SJSA1 (cell line): ENCODE measurements at places on chromosomes 16 and 17.

DNA sequence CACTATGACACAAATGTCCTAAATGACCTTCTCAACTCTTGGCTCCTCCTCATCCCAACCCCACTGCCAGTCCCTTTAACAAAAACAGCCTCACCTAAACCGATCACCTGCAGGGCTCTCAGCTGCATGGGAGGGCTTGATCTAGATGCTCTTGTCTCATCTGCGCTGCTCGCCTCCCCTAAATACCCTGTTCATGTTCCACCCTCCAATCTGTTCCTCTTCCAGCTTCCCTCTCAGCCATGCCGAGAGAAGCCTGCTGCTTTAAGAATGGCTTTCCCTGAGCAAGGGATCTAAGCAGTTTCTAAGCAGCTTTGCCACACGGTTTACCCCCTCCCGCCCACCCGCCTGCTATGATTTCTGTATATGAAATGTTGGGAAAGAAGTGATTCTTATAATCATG lies 23.7 kb downstream of the PIPOX start:
- no peak for DNase-seq

- no peak for DNase-seq
Measured at GRCh38 chr17:31413081-31413799, 21.8 kb downstream of the RAB11FIP4 start.

DNA sequence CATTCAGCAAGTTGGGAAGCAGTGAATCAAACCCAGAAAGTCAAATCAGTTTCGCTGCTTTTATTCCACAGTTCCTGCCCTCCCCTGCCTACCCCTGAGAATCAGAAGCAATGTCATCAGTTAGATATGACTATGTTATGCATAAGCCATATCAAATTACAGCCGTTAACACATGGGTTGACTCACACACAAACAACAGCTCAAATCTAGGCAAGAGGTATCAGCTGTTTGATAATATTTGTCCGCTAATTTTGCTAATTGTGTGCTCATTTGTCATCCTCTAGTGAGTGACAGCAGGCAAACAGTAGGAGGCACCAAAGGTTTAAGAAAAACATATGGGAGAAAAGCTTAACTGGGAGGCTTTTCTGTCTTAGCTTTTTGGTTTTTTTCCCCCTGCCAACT lies 327.4 kb upstream of the CCL2 start:
- no peak for DNase-seq

- DNase-seq = no peak
Measured at GRCh38 chr17:50863221-50863843, 2.8 kb downstream of the TOB1 start.

DNA sequence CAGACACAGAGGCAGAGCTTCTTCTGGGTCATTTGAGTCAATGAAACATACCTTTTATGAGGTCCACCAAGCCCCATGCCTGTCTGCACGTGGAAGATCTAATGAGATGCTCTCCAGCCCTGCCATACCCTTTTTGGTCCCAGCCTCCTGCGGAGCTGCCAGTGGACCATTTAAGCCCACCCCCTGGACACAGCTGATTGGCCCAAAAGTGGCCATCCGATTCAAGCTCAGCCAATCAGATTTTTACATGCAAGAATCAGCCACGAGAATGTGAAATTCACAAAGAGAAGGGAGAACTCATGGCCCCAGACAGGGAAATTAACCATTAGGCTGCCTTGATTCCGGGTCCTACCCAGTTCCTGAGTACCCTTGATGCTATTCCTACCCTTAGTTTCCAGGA lies 231.0 kb upstream of the EEF2KMT start:
- DNase-seq = no peak

DNA sequence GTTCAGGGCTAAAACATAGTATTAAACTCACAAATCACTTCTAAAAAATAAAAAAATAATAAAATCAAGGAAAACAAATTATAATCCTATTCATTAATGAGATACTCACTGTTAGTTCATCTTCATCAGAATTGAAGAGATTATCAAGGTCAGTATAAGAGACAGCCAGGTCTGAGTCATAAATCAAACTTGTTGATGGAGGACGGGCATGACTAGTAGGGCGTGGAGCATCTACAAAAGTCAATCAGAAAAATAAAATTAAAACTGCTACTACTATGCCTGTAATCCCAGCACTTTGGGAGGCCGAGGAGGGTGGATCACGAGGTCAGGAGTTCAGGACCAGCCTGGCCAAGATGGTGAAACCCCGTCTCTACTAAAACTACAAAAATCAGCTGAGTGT lies 59.1 kb upstream of the INTS2 start:
- no peak for DNase-seq

GRCh38 chr16:23185656-23186055 lies 3.1 kb downstream of the SCNN1G start:
- no peak for DNase-seq

DNA sequence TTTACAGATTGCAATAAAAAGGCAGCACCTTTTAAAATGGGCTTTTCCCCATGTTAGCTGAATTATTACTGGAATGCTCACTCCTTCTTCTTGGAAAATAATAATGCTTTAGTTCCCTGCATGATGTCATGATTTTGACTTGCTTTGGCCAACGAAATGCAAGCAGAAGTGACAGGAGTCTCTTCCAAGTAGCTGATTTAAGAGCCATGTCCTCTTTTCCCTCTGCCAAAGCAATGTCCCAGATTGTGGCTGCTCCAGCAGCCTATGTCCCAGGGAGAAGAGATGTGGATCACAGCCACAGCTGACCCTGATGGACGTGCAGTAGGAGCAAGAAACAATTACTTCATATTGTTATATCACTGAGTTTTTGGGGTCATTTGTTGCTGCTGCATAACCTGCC lies 246.6 kb downstream of the HAPSTR1 start:
- DNase-seq = no peak

DNA sequence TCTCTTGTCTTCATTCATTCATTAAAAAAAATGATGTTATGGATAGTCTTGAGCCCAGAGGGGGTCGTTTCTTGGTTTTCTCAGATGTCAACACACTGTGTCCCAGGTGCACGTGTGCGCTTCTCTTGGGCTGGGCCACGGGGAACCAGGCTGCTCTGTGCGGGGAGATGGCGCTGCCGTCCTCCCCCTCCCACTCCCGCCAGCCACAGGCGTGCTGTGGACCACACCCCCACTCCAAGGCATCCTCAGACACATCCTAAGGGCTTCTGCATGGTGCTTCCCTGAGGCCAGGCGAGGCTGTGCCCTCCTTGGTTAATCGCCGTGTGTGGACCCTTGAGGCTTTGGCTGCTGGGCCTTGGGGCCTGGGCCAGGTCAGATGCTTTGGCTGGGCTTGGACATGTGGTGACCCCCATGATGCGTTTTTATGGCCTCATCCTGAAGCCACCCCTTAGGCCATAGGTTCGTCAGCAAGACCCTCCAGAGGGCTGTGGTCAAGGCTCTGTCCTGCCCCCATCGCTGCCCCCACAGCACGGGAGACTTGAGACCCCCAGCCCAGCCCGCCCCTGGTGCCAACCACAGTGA lies 245.7 kb upstream of the CIBAR2 start:
- DNase-seq = no peak

DNA sequence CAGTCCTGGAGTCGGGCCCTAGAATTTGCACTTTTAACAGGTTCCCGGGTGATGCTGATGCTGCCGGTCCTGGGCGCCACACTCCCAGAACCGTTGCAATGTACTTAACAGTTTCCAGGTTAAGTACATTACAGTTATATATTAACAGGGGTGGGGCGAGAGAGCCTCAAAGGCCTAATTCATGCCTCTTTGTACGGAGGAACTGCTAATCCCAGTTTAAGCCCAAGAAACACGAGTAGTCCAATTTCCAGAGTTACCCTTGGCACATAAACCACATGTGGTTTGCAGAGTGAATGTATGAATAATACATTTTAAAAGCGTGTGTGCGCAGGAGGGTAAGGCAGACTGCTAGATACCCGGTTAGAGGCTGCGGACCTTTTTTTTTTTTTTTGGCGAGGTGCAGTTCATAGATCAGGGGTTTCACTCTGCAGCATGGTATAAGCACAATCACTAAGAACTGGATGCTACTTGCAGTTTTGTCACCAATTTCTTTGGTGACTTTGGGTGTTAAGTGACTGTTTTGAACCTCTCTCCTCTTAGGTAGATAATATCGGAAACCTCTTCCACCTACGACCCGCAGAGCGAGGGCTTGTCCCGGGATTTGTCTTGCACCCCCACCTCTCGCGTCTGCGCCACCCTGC lies 713 bp downstream of the COX11 start:
- no peak for DNase-seq

DNA sequence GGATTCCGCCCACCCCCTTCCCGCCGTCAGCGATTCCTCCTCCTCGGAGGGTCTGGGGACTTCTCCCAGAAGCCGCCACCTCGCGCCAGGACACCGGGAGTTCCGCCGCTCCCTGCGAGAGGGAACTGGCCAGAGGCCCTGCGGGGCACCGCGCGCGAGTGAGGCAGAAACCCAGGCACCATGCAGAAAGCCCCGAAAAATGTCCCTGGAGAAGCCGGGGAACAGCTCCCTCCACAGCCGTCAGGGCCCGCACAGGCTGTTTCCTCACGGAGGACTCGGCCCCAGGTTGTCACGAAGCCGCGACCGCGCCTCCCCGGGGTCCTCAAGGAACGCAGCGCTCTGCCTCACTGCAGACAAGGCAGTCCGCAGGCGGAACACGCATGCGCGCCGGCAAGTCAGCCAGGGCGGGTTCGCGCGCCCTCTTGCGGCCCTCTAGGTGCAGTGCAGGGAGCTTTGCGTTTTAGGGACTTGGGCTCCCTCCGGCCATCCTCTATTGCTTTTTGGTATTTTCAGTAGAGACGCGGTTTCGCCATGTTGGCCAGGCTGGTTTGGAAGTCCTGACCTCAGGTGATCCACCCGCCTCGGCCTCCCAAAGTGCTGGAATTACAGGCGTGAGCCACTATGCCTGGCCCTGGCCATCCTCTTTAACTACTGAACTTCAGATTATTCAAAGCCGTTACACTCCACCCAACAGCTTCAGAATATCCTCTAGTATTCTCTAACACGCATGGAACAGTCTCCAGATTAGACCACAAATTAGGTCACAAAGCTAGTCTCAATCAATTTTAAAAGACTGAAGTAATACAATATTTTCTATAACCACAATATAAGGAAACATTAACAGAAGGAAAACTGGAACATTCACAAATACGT lies 20.3 kb upstream of the ZNF287 start:
- peak; percentile 83 for DNase-seq

- no peak for DNase-seq
Measured at GRCh38 chr16:87114832-87115231, 202.4 kb downstream of the C16orf95 start.

GRCh38 chr17:27751622-27752490 lies 48.5 kb downstream of the NOS2 start:
- DNase-seq = no peak

DNA sequence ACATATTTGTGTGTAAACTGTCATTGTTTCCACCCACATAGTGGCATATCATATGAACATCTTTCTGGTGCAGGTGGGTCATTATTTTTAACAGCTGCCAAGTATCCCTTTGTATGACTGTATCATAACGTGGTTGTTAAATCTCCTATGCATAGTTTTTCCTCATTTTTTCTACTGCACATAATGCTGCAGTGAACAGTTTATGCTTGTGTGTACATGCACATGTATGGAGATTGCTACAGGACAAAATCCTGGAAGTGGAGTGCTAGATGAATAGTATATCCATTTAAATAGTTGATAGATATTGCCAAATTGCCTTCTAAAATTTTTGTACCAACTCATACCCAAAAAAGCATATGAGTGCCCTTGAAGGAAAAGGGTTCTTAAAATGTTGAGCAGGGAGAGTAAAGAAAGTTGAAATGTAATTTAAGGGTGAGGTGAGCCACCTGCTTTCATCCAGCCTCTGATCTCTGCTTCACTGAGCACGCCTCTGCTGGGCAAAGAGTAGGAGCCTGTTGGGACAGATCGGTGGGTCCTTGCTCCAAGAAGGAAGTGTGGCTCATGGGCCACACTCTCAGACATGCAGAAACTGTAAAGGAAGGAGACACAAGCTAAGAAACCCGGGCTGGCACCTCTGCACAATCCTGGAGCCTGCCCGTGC lies 55.3 kb downstream of the HLF start:
- DNase-seq = no peak

GRCh38 chr16:15594711-15595320 lies 48.1 kb downstream of the MARF1 start:
- DNase-seq = no peak

- no peak for DNase-seq
Measured at GRCh38 chr16:3625911-3626732, 14.7 kb upstream of the SLX4 start.

GRCh38 chr16:22782314-22782713 lies 31.6 kb upstream of the HS3ST2 start:
- no peak for DNase-seq

- peak; percentile 51 for DNase-seq
Measured at GRCh38 chr17:76353004-76353598, 615 bp downstream of the PRPSAP1 start.

DNA sequence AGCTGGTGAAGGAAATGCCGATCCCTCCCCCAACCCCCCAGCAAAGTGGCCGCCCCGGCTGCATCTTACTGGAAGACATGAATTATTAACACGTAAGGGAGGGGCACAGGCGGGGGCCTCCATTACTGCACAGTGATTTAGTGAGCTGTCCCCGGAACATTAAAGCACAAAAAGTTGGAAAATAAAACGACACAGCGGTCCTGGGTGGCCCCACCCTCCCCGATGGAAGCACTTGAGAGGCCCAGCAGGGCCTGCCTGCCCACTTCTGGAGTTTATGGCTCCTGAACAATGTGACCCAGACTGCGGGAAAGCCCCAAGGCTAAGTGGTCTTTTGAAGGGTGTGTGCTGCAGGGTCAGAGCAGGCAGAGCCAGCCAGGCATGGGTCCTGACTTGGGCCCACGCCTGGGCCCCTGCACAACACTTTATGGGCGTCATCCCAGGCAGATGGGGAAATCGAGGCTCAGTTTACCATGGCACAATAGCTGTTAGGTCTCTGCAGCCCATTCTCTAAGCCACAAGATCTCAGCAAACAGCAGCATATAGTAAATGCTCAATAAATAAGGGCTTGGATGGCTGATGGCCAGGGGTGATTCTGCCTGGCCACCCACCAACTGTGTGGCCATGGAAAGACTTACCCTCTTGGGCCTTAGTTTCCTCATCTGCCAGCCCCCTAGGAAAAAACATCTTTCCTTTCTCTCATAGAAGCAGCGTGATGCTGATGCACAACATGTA lies 22.8 kb downstream of the CCDC102A start:
- no peak for DNase-seq

DNA sequence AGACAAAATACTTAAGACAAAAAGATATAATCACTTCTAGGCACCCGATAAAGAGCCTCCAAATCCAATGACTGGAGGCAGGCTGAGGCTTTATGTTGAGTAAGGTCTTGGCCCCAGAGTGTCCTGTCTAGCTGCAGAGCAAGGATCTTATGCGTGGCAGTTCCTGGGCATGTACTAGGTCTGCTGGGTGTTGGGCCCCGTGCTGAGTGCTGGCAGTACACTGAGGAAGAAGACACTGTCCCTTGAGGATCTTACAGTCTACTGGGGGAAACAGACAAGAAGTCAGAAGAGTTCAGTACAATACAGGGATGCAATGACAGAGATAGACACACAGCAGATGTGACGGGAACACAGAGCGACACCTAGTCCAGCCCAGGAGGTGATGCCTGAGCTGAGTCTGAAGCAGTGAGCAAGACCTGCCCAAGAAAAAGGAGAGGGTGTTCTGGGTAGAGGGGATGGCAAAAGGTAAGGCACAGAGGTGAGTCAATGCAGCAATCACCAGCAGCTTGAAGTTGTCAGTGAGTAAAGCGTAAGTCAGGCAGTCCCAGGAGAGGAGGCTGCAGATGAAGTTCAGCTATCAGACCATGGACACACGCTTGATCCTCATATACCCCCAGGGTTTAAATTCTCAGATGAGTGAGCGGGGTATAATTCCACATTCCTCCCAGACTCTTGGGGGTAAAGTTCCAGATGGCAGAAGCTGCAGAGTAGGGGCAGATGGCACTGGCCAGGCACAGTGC lies 18.1 kb downstream of the MAP3K14 start:
- no peak for DNase-seq

GRCh38 chr16:83136419-83136818 lies 509.6 kb downstream of the CDH13 start:
- no peak for DNase-seq
